ENCODE measurements at places on chromosomes 5 and 9.

- DNase-seq, result no peak
Observed at GRCh38 chr5:180799194-180799593, 3.4 kb downstream of the MGAT1 start.

DNA sequence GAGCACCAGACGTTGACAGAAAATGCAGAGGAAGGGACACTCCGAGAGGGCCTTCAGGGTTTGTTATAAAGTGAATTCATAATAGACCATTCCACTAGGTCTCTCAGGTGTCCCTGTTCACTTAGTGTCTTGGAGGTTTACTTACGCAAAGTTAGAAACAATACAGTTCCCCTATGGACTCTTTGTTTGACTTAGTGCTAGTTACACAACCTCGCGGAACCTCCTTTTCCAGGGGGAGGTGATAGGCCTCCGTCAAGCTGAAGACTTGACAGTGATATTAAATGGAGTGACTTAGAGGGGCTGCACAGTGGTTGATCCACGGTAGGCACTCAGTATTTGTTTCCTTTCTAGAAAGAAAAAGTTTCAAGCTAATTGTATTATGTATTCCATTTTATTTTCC, 1.3 kb downstream of the CCT5 start:
- no peak for DNase-seq

GRCh38 chr9:27572918-27573633, at the start of gene C9orf72:
TSS of gene C9orf72 (minus strand) at chr9:27573481. CDS start at chr9:27567120, 6,361 bp downstream.
- DNase-seq, result no peak

DNA sequence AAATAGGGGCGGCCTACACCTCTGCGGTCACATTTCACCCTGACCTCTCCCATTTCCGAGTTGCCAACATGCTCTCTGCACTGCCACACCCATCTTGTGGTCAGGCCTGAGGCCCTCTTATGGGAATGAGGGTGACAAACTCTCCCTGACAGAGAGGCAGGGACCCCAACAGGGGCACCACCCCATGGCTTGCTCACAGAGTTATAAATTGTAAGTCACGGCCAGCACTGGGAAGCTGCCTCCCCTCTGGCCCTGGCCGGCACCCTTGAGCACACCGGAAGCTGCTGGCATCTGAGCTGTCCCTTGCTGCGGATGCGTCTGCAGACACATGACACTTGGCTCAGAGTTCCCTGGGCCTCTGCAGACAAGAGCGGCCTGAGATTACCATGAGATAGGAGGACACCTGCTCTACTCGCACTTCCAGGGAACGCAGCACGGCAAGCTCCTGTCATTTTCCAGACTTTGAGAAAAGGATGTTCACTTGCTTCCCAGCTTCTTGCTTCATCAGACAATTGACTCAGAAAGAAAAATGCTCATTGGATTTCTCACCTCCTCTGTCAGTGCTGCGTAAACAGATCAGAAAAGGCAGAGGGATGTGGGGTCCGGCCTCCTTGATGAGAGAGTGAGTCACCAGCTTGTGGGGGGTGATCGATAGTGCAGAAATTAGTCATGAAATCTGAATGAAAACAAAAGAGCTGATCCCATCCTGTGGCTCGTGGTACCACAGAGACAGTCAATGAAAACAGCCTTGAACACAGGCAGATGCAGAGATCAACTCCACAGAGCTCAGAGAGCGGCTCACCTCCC, 269.8 kb downstream of the SYK start:
- DNase-seq, result no peak

GRCh38 chr5:175800656-175801081, 70.7 kb upstream of the CPLX2 start:
- peak; percentile 46 for DNase-seq

GRCh38 chr9:134206311-134207300, 42.2 kb upstream of the RNU6ATAC start:
- DNase-seq, result no peak

DNA sequence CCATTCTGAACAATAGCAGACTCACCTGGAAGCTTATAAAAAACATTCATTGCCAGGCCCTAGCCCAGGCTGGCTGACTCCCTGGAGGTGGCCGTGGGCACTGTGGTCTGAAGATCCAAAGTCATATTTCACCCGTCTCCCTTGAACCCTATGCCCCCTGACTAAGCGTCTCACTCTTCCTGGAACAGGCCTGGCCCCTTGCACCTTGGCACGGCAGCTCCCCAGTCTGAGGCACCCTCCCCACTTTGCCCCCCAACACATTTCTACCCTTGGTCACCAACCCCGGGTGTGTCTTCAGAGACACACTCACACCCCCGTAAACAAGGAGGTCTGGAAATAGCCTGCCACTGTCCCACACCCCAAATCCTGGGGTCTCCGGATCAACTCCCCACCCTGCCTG, 68.6 kb upstream of the LMX1B start:
- DNase-seq, result no peak

All from brain (organoid and tissue), 16 donors.